ENCODE measurements at places on chromosomes 6 and 20.

DNA sequence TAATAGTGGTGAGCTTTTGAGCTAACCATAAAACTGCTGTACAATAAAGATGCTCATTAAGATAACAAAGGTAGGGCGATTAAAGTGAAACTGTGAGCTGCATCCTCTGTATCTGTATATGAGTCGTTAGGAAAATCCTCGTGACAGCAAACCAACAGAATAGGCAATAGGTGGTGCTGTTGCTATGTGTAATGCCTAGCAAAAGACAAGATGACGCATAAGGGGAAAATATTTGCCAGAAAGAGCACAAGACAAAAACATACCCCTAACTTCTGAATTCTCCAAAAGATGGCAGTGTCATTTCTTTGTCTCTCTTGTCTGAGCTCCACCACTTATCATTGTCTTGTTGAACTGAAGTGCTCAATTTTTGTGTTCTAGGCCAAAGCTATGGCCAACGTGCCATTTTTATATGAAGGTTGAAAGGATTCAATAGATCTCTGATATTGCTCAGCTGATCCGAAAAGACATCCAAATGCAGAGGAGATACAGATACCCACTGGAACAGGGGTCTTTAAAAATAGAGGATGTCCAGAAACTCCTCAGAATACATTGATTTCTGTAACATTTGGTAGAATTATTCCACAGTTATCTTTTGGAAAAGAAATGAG lies 56.3 kb upstream of the ANKEF1 start:
- peak; percentile 95 for DNase-seq

- peak; percentile 39 for DNase-seq
Measured at GRCh38 chr6:150894935-150895552, 29.5 kb downstream of the MTHFD1L start.

DNA sequence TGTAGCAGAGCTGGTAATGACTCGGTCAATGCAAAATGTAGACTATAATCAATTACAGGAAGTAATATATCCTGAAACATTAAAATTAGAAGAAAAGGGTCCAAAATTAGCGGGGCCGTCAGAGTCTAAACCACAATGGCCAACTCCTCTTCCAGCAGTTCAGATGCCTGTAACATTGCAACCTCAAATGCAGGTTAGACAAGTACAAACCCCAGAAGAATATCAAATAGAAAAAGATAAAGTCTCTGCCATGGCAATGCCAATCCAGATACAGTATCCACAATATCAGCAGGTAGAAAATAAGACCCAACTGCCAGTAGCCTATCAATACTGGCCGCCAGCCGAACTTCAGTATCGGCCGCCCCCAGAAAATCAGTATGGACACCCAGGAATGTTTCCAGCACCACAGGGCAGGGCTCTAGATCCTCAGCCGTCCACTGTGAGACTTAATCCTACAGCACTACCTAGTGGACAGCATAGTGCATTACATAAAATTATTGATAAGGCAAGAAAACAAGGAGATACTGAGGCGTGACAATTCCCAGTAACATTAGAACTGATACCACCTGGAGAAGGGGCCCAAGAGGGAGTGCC lies 158.4 kb downstream of the GPX5 start:
- DNase-seq, result peak; percentile 63

DNA sequence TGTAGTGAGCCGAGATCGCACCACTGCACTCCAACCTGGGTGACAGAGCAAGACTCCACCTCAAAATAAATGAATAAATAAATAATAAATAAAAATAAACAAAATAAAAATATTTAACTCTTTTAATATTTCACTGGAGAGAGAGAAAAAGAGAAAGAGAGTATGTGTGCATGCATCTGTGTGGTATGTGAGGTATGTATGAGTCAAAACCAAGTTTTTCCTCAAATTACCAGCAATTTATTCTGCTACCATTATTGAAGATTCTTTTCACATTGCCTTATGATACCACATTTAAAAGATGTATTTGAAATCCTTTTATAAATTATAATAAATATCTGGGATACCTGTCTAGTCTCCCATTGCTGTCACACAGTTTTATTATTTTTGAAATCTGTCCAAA lies 122.1 kb downstream of the CD164 start:
- peak; percentile 37 for DNase-seq

DNA sequence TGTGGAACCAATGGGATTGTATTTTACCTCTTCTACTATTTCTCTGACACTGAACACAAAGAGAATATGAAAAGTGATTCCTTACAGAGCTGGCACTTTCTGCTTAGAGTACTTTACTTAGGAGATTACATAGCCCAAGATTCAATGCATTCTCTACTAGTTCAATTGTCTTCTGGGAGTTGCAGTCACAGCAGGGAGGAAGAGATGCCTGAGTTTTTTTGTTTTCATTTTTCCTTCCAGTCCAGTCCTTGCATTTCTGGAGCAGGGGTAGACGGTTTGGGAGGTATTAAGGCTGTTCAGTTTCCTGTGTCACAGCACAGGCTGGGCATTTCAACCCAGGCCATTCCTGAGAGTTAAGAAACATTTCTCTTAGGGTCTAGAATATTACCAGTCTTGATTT lies 42.0 kb upstream of the SLC2A12 start:
- no peak for DNase-seq

DNA sequence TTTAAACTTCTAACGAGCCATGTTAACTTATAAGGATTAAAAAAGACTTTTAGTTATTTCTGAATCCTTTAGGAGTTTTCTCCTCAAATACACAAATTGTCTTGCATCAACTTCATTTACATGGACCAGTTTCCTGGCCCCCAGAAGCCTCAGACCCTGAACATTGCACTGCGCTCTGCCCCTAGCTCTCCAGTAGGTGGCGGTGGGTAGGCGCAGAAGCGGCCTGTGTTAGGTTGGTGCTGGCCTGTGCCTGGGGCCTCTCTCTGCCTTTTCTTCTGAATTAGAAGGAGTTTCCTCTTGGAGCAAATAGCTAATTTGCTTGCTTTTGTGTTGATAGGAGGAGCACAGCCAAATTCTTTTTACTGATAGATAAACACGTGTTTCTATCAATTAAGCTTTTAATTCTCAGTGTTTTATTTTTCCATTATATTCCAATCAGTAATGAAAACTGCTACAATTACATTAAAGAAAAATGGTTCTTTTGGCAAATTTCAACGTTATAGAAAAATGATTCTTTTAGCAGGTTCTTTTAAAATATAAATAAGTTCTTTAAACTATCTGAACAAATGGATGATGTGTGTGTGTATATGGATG lies 44.4 kb downstream of the DTD1 start:
- peak; percentile 64 for DNase-seq

- DNase-seq, result no peak
Measured at GRCh38 chr6:15880262-15880973, 217.6 kb upstream of the DTNBP1 start.

DNA sequence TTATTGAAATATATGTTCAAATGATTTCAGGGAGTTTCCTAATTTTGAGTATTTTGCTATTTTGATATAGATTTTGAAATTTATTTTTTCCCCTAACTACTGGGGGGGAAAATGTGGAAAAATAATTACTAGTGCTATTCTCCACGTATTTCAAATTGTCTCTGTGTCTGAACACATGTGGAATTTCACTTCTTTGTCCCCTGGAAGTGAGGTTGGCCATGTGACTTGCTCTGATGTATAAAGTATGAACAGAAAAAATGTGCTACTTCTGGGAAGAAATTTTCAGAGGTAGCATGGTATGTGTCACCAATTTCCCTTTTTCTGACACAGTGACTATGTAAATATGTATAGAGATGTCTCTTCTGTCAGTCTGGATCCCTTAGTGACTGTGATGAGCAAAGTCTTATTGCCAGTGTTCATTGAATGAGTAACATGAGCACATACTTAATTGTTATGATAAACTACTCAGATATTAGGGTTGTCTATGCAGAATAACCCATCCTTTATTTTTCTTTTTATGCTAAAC lies 215.4 kb upstream of the CCN2 start:
- no peak for DNase-seq

DNA sequence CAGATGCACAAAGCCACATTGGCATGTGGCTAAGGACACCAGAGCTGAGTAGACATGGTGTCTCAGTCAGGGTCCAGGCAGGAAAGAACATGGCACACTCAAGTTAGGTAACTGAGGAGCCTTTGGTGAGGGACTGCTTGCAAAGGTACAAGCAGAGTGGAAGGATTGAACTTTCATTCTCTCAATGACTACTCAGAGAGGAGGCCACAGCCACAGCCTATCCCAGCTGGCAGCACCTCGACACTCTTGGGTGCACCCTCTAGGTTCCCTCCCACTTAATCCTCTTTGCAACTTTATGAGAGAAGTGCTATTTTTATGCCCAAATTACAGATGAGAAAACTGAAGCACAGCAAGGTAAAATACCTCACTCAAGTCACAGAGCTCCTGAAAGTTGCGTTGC lies 73.4 kb downstream of the ISM1 start:
- no peak for DNase-seq

- DNase-seq, result peak; percentile 93
Measured at GRCh38 chr20:11117808-11118528, 444.2 kb upstream of the JAG1 start.

DNA sequence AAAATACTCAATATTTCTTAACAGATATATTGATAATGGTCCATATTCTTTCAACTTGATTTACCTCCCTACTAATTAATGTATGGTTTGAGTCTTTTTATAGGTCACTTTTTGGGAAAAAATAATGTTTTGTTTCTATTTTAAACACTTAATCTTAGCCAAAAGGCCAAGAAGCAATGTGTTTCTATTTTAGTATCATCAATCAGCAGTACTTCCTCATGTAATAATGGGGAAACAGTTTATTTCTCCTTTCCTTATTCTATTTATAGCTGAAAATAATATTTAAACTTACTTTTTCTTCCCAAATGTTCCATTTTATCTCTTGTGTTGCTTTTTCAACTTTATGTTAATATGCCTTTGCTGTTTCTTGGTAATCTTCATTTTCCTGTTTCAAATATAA lies 295.1 kb downstream of the ALDH8A1 start:
- no peak for DNase-seq

- DNase-seq, result peak; percentile 37
Measured at GRCh38 chr20:36572701-36573102, 695 bp upstream of the TGIF2 start.

- no peak for DNase-seq
Measured at GRCh38 chr6:149140137-149140909, 177.2 kb upstream of the TAB2 start.

- DNase-seq, result no peak
Measured at GRCh38 chr6:40336940-40337760, 250.0 kb downstream of the LRFN2 start.

DNA sequence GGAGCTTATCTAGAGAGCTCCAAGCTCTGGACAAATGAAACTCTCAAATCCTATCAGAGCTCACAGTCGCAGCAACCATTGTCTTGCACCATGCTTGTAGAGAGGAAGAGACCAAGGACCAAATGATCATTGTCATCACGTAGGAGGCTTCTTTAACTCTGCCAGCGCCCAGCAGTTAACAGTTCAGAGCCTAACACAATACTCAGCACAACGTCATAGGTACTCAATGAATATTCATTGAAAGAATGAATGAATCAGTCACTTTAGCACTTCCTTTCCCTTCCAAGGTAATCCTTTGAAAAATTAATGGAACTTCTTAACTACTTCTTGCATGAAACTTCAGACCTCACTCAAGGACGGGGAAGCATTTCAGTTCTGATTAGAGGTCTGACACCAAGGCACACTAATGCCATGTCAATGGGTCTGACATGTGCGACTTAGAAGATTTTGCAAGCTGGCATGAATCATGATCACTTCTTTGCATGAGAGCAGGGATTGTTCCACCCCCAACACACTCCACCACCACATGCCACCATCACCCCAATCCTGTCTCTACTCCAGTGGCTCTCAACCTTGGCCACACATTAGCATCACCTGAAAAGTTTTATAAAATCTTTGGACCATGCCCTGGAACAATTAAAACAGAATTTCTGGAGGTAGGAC lies 45.1 kb downstream of the KHDC1L start:
- DNase-seq, result peak; percentile 33

DNA sequence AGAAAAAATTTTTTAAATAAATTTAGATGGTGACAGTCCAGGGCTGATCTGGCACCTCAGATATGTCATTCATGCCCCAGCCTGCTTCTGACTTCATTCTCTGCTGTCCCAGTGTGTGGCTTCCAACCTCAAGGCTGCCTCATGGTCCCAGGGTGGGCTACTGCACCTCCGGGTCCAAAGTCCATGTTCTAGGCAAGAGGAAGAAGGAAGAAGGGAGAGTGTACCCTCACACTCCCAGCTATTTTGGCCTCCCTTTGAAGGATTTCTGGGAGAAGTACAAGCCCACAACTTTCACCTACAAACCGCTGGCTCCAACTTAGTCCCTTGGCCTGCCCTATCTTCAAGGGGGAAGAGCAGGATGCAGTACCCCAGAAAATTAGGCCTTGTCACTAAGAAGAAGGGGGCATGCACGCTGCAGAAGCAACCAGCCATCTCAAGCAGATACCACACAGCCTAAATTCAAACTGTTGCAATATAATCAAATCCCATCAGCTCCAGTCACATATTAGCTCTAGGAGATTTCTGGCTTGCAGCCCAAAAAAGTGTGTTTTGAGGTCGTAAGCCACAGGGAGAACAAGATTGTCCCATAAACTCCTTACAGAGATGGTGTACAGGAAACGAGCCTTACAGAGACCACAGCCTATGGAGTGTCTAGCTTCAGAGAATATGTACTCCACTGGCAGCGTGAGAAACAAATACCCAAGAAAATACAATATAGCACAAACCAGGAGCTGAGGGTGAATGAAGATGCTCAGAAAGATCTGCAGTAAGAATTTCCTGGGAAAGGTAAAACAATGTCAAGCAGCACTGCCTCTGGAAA lies 906 bp upstream of the BTN3A2 start:
- peak; percentile 26 for DNase-seq

- peak; percentile 50 for DNase-seq
Measured at GRCh38 chr6:2684103-2684749, 66.5 kb downstream of the MYLK4 start.

- DNase-seq, result no peak
Measured at GRCh38 chr6:133191323-133191722, 49.8 kb upstream of the EYA4 start.

- no peak for DNase-seq
Measured at GRCh38 chr6:132456700-132457143, 55.4 kb upstream of the MOXD1 start.

DNA sequence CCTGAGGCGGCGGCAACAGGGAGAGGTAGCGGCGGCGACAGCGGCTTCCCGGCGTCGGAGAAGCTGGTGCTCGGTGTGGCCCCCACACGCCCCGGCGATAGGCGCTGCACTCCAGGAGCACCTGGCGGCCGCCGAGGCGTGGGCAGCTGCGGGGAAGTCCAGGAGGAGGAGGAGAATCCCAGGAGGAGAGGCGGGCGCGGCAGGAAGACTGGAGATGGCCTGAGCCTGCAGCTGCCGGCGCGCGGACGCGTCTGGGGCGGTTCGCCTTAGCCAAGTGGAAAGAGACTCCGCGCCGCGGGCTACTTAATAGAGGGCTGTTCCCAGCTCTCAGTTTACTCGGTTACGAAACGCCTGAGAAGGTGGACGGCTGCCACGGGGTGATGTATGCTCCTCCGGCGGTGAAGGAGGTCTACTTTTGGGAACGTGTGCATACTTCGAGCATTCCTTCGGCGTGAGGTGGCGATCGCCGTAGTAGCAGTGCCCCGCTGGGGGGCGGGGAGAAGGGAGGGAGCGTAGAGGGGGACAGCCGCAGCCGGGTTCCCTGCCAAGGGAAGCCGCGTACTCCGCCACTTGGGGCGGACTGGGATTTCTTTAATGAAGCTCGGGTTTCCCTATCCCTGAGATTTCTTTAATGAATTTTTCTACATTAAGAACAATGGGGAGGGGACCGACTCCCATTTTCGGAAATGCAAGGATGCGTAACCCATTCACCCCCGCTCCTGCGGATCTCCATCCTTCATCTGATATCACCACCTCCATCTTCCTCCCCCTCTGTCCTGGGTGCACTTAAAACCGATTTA lies at the start of gene COL12A1:
COL12A1 (minus strand) TSS at position 278 of the 800 bp plus-strand sequence. CDS start 3,261 bp downstream, outside the sequence.
- DNase-seq, result peak; percentile 99

Data from fibroblast of mammary gland (primary cell).